Stimulated activated CD8-positive, alpha-beta memory T cell treated with anti-CD3 and anti-CD28 coated beads, Interleukin-15, amount 100 ng/mL, for 4 hours (primary cell): ENCODE measurements at places on chromosomes 4 and X.

GRCh38 chr4:37827030-37827685, 672 bp downstream of the PGM2 start:
- no peak for DNase-seq

DNA sequence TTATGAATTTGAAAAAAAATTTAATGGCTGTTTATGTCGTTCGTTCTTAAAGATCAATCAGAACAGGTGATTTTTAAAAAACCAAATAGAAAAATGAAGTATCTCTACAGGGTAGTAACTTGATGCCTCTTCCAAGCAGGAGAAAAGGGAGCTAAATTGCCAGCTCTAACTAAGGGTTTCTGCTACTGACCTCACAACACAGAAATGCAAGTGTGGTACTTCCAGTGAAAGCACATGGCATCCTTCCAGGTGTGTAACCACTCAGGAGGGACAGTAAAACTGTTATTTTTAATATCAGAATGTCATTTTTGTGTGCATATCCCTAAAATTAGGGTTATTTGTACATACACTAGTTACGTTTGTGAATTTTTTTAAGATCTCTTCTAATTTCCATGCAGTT, 116.8 kb upstream of the ZCCHC13 start:
- no peak for DNase-seq

GRCh38 chr4:186265683-186266652, at the start of gene F11:
TSS of gene F11 (plus strand) at chr4:186266189. CDS start at chr4:186267137, 948 bp downstream.
- DNase-seq = no peak

GRCh38 chr4:167218022-167218608, 16.2 kb downstream of the SPOCK3 start:
- no peak for DNase-seq

- DNase-seq = no peak
Measured at GRCh38 chrX:149267878-149268813, 237.0 kb downstream of the IDS start.

GRCh38 chr4:139154952-139155557, 22.0 kb downstream of the ELF2 start:
- DNase-seq = no peak

- DNase-seq = no peak
Measured at GRCh38 chr4:112516471-112517066, 589 bp upstream of the NEUROG2 start.

DNA sequence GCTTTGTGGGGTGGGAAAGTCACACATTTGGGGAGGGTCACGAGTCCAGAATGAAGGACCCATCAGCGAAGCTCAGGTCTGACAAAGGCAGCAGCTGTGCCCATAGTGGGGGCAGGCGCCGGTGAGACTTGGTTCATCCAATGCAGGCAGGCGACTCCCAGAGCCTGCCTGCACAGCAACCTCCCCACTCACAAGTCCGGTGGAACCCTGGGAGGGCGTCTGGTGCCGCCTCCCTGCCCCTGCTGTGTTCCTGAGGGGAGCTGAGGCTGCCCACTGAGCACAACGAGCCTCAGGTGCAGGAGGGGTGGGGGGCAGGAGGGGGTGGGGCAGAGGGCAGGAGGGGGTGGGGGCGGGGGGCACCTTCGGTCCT, 13.7 kb downstream of the LRPAP1 start:
- no peak for DNase-seq

GRCh38 chr4:139900964-139901376, 235.4 kb downstream of the MGST2 start:
- DNase-seq = no peak

GRCh38 chrX:7294483-7294882, 146.5 kb upstream of the PUDP start:
- no peak for DNase-seq

- no peak for DNase-seq
Measured at GRCh38 chr4:123284168-123284567, 112.4 kb upstream of the SPRY1 start.

- DNase-seq = no peak
Measured at GRCh38 chr4:163967263-163967662, 472.8 kb downstream of the TMA16 start.

DNA sequence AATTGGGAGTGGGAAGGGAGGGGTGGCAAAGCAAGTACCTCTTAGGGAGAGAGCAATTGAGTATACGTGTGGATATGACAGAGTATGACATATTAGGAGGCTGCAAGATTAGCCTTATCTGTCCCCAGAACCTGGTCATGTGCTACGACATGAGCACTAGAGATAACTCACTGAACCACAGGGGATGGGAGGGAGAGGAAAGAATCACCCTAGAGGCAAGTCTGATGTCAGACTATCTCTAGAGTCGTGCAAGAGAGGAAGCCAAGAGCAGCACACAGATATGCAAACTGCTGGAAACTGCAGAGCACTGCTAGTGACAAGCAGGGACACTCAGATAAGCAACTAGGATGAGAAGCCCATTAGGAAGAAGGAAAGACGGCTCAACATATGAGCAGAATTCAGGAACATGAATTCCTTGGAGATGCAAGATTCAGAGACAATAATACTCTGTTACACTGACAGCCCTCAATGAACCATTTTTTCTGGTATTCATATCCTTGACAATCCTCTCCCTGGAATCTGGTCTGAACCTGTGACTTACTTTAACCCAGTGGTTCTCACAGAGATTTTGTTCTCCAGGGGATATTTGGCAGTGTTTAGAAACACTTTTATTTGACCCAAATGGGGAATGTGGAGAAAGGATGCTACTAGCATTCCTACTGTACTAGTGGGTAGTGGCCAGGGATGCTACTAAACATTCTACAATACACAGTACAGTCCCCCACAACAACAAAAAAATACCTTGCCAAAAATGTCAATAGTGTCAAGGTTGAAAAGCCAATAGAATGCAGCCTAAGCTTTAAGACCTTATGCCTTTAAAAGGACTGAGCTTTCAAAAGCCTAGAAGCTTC, 84.0 kb upstream of the BMP2K start:
- no peak for DNase-seq

GRCh38 chrX:13473442-13474163, 95.8 kb upstream of the EGFL6 start:
- no peak for DNase-seq

DNA sequence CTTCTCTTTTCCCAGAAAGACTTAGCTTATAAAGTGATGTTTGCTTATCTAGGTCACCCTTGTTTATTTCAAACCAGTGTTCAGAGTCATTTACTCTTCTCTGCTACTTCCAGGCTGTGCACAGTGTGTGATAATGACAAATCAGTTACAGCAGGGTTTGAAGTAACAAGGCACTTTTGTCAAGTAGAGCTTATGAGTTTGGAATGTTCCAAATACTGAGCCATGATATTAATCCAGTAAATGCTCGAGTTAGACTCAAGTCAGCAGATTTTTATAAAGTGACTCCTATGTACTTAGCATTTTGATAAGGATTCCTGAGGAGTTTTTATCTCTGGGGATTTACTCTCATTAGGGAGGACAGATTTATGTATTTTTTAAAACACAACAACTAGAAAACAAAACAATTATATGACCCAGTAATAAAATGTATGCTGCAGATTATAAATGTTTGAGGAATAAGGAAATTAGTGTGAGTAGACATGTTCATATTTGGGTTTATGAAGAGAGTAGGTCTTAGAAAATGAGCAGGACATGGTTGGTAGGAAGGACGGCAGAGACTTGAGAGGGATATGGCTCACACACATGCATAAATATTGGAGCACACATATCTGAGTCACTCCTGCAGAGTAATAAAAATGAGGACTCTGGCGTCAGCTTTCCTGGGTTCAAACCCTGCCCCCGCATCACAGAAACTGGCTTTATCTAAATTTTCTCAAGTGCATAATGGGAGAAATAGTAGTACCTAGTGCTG, 271.2 kb downstream of the FBXO8 start:
- DNase-seq = no peak

GRCh38 chrX:123256378-123256777, 72.3 kb downstream of the GRIA3 start:
- no peak for DNase-seq
